ENCODE measurements at places on chromosomes 3 and 15.
A peak's percentile ranks its signal among the peaks of the same experiment; 100 is the strongest.

GRCh38 chr15:98875309-98875708, 132.3 kb downstream of the PGPEP1L start:
- DNase-seq, result no peak

- DNase-seq, result no peak
These were observed 3.3 kb upstream of the PSMD2 start for GRCh38 chr3:184295771-184296170.

DNA sequence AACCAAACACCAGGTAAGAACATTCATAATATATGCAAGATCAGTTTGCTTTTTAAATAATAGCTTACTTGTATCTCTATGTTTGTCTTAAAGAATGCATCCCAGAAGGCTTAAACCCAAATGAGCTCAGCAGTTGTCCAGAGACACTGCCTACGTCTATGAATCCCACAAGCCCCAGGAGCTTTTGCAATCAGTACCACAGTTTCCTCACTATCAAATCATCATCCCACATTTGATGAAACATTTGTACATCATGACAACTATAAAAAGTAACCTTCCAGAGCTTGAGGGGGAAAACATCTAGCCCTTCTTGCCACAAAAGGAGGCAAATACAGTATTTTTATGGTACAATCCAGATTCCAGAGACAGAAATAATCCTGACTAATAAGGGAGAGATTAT, 63.7 kb downstream of the ATP8B4 start:
- DNase-seq, result no peak

DNA sequence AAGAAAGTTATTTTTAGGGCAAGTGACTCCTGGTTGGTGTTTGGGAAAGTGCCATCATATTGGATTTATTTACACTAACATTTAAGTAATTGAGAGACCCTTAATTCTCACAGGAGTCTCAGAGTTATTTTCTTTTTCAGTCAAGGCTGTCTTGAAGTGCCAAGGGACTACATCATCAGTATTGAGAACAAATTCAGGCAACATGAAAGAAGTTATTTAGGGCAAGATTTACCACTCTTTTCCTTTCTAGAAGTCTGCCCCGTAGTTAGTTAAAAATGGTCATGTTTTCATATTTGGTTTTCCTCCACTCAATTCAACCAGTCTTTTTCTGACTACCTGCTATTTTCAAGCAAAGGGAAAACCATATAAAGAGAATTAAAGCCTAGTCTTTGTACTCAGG, 6.1 kb downstream of the B4GALT4 start:
- no peak for DNase-seq

DNA sequence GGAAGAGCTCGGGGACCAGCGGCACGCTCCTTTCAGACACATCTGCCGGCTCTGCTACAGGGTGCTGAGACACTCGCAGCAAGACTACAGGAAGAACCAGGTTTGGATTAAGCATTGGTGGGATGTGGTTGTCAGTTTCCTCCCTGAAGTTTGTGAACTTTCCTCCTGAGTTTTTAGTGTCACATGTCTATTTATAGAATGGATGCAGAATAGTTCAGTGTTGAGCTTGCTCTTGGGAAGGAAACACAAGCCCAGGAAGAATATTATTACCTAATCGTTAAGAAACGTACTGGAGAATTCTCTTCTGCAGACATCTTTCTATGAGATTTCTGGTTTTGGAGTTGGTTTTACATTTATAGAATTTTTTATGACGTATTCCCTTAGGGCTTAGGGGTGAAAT, 172.0 kb downstream of the ITPR1 start:
- no peak for DNase-seq

DNA sequence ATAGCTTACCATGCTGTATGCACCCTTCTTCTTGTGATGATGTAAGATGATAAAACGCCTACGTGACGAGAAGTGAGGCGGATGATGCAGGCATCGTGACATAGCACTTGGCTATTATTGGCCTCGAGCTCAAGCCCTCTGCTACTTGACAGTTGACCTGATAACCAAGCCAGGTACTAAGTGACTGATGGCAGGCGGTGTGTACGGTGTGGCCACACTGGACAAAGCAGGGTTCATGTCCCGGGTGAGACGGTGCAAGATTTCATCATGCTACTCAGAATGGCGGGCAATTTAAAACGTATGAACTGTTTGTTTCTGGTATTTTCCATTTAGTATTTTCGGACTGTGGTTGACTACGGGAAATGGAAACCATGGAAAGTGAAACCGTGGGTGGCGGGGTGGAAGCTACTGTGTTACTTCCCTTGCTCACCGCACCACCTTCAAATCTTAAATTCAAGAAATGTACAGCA, 57.7 kb downstream of the SLC12A8 start:
- no peak for DNase-seq

- peak; percentile 69 for DNase-seq
These were observed 7.0 kb downstream of the ADIPOQ start for GRCh38 chr3:186849374-186849975.

DNA sequence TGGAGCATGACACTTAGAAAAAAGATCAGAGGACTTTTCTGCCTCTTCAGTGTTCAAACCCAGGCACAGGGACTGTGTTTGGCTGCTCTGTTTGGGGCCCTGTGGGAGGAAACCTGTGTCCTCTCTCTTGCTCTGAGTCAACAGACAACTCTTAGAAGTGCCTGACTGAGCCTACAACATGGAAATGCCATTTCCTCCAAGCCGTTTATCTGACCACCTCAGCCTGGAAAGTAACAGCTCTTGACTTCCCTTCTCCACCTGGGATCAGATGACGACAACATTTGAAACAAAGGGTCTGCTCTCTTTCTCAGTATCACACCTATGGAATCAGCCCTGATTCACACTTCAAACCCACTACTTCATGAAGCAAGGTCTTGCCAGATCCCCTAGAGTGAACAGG, 91.3 kb upstream of the CTDSPL start:
- DNase-seq, result no peak

GRCh38 chr15:61087573-61087972, 141.5 kb downstream of the RORA start:
- no peak for DNase-seq

DNA sequence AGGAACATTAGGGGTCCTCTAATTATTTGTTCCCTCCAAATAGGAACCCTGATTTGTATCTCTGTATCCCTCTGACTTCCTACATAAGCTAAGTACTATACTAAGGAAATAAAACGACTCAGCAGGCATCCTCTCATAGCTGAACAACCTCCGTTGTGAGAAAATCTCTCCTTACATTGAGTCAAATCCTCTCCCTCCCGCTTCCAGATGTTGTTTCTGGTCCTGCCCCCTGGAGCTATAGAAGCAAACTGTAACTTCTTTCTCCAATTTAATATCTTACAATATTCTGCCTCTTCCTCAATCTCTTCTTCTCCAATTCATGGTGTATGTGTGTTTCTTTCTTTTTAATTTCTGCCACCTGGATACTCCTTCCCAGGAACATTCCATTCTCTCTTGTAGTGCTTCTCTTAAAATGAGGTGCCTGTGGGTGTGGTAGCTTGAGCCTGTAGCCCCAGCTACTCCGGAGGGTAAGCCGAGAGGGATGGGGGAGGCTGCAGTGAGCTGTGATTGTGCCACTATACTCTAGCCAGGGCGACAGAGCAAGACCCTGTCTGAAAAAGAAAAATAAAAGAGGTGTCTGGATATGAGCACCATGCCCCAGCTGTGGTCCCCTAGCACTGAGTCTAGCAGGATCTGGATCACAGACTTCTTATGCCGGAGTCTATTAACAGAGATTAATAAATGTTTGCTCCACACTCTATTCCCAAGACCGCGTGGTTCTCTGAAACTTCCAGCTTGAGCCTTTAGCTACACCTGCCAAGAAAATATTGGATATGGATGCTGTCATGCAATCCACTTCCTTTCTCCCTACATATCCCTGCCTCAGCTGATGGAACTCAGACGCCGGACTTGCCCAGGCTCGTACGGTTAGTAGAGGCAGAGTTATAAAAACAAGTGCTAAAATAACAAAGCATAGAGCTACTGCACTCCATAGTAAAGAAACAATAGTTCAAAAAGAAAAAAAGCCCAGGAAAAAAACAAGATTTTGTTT, 42.9 kb upstream of the NEO1 start:
- DNase-seq, result no peak

- DNase-seq, result peak; percentile 37
These were observed 17.8 kb downstream of the UBXN7 start for GRCh38 chr3:196414469-196414868.

- DNase-seq, result no peak
These were observed 754.8 kb downstream of the ROBO1 start for GRCh38 chr3:79012946-79013362.

DNA sequence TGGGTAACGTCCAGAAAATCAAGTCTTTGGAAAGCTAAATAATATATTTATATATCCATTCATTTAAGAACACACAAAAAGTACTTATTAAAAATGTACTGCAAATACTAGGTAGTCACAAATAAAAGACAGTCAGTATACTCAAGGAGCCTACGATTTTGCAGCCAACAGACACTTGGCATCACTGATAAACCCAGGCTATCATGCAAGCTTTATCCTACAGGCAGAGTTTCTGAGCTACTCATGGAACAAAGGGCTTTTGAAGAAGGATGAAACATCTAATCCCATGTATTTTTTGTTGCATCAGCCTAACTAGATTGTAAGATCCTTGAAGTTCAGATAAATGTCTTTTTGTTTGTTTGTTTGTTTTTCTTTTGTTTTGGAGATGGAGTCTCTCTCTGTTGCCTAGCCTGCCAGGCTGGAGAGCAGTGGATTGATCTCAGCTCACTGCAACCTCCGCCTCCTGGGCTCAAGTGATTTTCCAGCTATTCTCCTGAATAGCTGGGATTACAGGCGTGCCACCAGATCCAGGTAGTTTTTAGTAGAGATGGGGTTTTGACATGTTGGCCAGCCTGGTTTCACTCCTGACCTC, 319.4 kb upstream of the MDFIC2 start:
- DNase-seq, result no peak

DNA sequence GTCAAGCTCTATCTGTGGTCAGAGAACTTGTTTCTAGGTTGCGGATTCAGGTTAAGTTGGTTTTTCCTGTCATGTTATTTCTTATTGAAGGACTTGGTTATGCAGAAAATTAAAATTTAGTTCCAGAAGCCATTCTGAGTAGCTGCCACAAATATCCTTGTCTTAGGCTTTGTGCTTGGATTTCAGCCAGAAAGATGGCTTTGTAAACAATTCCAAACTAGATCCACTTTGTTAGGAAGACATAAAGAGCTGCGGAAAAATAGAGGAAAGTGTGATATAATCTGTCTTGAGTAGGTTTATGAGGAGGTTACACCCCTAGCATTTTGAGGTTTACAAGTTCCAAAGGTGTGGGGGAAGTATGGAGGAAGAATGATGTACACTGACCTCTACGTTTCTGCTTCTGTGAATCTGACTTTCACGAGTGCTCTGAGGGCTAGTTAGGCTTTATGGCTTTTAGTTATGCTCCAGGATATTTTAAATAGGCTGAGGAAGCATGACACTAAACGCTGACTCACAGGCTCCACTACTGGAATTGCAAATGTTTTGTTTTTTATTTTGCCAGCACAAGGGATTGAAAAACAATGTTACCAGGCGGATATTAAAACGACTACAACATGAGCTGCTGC, 46.3 kb upstream of the UTS2B start:
- no peak for DNase-seq

DNA sequence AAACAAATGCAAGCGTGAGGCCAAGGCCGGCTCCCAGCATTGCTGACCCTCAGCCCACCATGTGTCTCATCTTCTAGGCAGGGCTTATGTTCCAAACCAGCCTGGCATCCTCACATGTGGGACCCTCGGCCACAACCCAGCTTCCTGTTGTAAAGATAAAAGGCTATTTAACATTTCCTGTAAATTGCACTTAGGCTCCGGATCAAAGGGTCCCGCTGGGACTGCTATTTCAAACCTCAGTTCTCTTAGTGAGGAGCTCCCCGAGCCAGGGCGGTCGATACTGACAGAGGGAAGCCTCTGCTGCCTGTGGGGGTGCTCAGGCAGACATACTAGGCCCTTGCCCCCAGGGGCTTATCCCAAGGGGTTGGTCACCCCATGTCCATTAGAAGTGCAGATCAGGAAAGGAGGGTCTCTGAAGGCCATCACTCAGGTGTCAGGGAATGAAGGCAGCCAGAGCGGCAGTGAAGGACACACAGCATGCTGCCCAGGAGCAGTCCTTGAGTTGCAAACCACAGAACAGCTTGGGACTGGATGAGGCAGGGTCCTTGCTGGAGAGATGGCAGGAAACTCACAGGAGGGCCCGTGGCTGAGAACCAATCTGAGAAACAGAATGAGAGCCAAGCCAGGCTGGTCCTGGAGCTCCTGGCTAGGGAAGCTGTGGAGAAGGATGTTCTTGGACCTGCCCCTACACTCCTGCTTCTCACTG, 239.9 kb downstream of the TLE3 start:
- DNase-seq, result no peak

- DNase-seq, result no peak
These were observed 29.7 kb downstream of the EPHB1 start for GRCh38 chr3:134824791-134825190.

DNA sequence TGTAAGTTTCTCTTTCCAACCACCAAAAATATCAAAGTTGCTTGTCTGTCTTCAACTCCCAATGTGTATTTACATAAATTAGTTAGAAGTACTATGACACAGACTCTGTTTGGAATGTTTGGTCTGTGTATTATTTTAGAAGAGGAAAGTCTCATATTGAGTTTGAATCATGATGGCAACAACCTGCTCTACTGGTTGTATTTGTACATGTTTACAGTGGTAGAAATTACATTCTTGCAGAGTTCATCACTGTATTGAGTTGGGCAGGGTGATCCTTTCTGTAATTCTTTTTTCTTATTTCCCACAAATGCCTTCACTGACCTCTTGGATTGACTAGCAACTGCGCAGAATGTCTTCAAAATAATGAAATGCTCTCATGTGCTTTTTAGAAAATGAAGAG, 149.6 kb downstream of the CHL1 start:
- no peak for DNase-seq

DNA sequence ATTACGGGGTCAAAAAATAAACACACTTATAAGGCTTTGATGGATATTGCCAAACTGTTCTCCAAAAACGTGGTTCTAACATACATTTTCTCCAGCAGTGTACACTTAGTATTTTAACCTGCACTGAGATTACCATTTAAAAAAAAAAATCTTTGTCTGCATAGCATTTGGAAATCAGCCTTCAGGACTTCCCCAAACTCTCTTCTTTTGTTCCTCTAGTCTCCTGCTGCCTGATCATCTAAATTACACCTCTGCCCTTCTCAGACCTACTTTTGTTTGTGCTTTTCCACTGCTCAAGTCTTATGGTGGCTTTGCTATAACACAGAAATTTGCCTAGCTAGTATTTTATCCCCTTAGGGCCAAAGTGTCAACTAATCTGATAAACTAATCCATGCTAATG, 3.8 kb downstream of the NCEH1 start:
- no peak for DNase-seq

GRCh38 chr3:165837058-165837525, at the start of gene BCHE:
Gene BCHE (minus strand): TSS chr3:165837423. CDS start chr3:165831033, 6,390 bp downstream.
- DNase-seq, result no peak

- DNase-seq, result no peak
These were observed 18.0 kb upstream of the SLTM start for GRCh38 chr15:58951388-58952007.

GRCh38 chr15:79956354-79956939, 14.5 kb downstream of the BCL2A1 start:
- DNase-seq, result no peak

- peak; percentile 40 for DNase-seq
These were observed 5.0 kb downstream of the C2CD4A start for GRCh38 chr15:62071711-62072308.
